ENCODE measurements at places on chromosomes 6 and 20. TPM values are rescaled to one million over a fixed set of nuclear protein-coding genes. Genes with fewer than 3 reads are reported as not detected.

Gene GTF2H4
- 58.3 TPM for total RNA-seq

Gene SLC35D3
- not detected for total RNA-seq

- peak overlapping the region; percentile 98 for H3K4me3 ChIP-seq
- peak overlapping the region; percentile 90 for H3K27ac ChIP-seq
- no peaks in the 10 kb centered on the region for H3K36me3 ChIP-seq
- peaks cover 12% of the 10 kb centered on the region for H3K27me3 ChIP-seq
Observed at GRCh38 chr6:70413992-70414494, 735 bp downstream of the FAM135A start.

- H3K4me1 ChIP-seq: no peaks in the 10 kb centered on the region
- no peaks in the 10 kb centered on the region for H3K36me3 ChIP-seq
- H3K4me3 ChIP-seq: no peak overlapping the region
- no peaks in the 10 kb centered on the region for H3K27me3 ChIP-seq
- DNase-seq: no peak
Observed at GRCh38 chr20:9300534-9300933, 213.9 kb upstream of the LAMP5 start.

GRCh38 chr6:57063847-57064246 lies 17.4 kb downstream of the KIAA1586 start:
- no peak overlapping the region for H3K4me3 ChIP-seq
- H3K36me3 ChIP-seq: peaks cover 38% of the 10 kb centered on the region
- no peak overlapping the region for H3K27ac ChIP-seq
- no peaks in the 10 kb centered on the region for H3K27me3 ChIP-seq
- DNase-seq: no peak

GRCh38 chr6:130843575-130844320 lies 16.5 kb downstream of the SMLR1 start:
- DNase-seq: no peak
- H3K27ac ChIP-seq: no peak overlapping the region
- H3K27me3 ChIP-seq: no peaks in the 10 kb centered on the region
- H3K36me3 ChIP-seq: no peaks in the 10 kb centered on the region
- no peak overlapping the region for H3K4me3 ChIP-seq

- H3K27me3 ChIP-seq: no peaks in the 10 kb centered on the region
- no peak for DNase-seq
- H3K4me3 ChIP-seq: no peak overlapping the region
- H3K36me3 ChIP-seq: peaks cover 3% of the 10 kb centered on the region
Observed at GRCh38 chr6:149254253-149254652, 63.3 kb upstream of the TAB2 start.

DNA sequence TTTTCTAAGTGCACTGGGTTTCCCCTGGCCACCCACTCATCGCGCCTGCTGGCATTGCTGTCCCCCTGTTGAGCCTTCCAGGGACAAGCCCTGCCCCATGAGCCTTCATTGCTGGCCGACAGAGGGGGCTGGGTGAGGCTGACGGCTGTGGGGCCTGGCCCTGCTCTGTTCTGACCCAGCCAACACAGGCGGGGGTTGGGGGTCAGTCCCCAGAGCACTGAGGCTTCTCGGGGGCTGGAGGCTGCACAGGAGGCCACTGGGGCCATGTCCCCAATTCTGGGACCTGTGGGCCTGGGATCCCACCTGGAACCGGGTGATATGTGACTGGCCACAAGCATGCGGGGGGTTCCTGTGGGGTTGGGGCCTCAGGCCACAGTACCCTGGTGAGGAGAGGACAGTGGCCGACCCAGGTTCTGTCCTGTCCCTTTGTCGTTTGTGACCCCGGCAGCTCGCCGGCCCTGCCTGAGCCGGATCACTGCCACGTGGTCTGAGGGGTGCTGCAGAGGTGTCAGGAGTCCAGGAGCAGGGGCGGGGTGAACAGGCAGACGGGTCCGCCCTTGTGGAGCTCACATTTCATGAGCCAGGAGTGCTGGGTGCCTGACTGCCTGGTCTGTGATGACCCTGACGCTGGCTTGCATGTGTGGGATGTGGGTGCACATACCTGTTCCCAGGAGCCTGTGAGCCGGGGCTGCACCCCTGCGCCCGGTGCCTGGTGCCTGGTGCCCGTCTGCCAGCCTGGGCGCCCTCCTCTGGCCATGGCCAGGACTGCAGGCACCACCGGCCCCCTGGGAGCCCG lies 2.1 kb upstream of the COL20A1 start:
- peaks cover 8% of the 10 kb centered on the region for H3K36me3 ChIP-seq
- peak; percentile 34 for DNase-seq
- no peak overlapping the region for H3K4me3 ChIP-seq

GRCh38 chr6:169623343-169623742 lies 78.5 kb downstream of the WDR27 start:
- no peak overlapping the region for H3K27ac ChIP-seq
- no peak overlapping the region for H3K4me3 ChIP-seq
- H3K4me1 ChIP-seq: no peaks in the 10 kb centered on the region

DNA sequence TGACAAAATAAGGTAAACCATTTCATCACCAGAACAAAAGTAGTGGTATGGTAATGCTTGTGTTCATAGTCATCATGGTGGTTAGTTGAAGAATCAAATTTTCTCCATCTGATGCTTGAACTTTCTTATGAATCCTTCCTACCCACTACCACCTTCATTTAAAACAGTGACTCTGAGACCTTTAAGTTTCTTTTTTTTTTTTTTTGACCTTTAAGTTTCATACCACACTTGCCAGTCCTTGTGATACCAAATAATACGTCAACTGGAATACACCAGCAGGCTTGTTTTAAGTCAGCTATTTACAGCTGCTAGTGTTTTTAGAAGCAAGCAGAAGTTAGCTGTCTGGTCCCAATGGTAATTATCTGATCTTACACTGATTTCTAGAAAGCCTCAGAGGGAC lies 413.4 kb upstream of the SOX4 start:
- H3K4me1 ChIP-seq: peaks cover 23% of the 10 kb centered on the region
- H3K36me3 ChIP-seq: peaks cover 13% of the 10 kb centered on the region
- no peaks in the 10 kb centered on the region for H3K27me3 ChIP-seq
- no peak overlapping the region for H3K4me3 ChIP-seq

Measured in activated T-helper 2 cell treated with anti-CD3 and anti-CD28 coated beads, Interferon-gamma antibody, Interleukin-2, Interleukin-4, amounts not matched to agents 10 μg/mL and 5 μg/mL and 100 μg/mL, durations not matched to agents 14 hours and 24 hours and 36 hours (primary cell).